ENCODE measurements at places on chromosomes 1 and 21.

GRCh38 chr1:237154157-237154556 is 112.2 kb downstream of the RYR2 start:
- DNase-seq, result no peak

DNA sequence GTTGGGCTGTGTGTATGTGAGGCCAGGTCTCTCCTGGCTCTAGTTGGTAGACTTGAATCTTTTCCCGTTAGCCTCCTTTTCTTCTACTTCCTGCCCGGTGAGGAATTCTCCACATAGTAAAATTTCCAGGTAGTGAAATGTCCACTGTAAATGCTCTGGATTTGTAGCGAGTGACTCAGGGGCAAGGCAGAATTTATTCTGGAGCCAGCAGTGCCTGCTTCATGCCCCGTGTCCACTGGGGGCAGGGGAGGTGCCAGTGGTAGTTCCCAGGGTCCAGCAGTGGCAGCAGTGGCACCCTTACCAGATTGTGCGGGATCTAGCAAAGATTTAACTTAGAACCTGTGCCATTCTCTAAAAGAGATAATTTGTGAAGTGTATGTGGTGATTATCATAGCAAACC is 74.5 kb upstream of the USP24 start:
- no peak for DNase-seq

DNA sequence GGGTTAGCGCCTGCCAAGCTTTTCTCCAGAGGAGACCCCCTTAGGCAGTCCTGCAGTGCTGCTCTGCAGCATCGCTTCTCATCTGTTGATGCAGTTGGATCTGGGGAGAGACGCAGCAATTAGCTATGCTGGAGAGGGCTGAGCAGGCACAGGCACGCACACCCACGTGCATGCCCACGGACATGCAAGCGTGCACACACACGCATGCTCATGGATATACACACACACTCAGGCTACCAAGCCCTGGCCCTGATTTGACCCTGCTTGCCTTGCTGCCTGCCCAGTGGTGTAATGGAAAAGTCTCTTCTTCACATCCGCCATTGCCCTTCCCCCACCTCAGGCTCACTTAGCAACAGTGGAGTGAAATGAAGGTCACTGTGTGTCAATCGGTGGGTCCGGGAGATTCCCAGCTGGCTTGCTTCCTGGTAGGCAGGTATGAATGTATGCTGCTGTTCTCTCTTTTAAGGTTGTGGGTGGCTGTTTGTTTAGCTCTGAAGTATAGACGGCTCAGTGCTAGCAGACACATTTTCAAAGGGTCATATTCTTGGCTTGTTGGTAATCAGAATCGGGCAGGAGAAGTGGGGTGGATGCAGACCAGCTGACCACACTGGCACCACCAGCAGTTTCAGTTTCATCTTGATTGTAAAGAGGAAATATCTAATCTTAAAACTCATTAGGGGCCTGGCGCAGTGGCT is 9.5 kb downstream of the ATP1B1 start:
- DNase-seq, result no peak

DNA sequence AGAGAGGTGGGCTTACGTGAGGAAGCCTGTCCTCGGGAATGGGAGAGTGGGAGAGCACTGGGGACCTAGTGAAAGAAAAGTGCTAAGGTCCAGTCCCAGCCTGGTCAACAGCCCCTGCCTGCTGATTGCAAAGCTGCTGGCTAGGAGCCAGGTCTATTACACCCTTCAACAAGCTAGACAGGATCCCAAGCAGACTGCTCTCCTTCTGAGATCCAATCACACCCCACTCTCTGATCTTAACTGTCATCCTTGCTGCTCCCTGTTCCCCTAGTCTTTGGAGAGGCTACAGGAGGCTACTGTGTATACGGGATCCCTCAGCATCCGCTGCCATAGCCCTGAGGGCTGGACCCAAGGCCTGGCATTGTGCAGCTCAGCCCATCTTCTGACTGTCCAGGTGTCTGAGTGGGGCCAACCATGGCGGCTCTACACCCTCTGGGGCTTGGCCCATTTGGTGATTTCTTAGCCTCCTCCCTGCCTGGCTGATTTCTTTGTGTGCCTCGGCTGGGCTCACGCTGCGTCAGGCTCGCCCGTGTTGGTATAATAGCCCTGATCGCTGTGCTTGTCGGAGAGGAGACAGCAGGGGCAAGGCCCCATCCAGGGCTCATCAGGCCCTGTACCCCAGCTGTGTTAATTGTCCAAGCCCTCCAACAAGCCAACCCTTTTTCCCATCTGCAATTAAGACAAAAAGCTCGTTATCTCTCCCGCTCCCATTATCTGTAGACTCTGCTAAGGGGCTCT is 43.9 kb downstream of the NAV1 start:
- no peak for DNase-seq

DNA sequence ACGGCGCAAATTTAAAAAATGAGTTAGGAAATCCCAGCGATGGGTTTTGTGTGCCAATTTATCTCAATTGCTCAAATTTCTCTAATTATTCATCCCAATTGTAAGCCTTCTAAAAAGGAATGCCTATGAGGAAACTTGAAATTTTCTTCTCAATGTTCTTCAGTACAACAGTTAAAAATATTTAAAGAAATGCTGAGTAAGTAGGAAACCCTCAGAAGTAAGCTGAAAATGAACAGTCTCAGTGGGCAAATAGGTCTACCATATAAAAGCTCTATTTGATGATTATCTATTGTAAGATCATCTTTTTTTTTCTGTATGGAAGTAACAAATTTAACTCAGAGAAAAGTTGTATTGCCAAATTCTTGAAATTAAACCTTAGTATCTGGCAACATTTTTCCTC is 1.7 kb upstream of the USP25 start:
- no peak for DNase-seq

DNA sequence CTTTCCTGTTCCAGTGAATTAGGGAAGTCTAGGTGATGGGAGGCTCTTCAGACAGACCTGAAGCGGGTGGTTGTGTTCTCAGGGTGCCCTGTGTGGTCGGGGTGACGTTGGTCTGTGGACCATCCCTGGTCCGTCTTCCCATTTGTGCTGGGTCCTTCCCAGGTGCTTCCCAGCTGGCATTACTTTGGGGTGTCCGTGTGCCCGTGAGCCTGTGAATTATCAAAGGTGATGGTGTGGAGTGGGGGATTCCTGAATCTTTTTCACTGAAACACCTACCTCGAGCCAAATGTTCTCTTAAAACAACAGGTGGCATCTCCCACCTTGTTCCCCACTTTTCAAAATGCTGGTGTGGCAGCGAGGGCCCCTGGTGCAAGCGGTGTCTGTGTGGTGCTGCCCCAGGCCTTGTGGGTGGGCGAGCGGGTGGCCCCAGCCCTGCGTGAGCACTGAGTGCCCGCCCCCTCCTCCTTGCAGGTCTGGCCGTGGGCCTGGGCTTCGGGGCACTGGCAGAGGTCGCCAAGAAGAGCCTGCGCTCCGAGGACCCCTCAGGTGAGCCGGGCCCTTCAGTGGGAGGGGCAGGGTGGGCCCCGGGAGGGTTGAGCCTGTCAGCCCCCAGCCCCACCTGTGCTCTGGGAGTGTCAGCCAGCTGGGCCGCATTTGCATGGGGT is 37.0 kb downstream of the COQ8A start:
- DNase-seq, result no peak

GRCh38 chr21:29372063-29372802 is 73.5 kb downstream of the BACH1 start:
- no peak for DNase-seq

DNA sequence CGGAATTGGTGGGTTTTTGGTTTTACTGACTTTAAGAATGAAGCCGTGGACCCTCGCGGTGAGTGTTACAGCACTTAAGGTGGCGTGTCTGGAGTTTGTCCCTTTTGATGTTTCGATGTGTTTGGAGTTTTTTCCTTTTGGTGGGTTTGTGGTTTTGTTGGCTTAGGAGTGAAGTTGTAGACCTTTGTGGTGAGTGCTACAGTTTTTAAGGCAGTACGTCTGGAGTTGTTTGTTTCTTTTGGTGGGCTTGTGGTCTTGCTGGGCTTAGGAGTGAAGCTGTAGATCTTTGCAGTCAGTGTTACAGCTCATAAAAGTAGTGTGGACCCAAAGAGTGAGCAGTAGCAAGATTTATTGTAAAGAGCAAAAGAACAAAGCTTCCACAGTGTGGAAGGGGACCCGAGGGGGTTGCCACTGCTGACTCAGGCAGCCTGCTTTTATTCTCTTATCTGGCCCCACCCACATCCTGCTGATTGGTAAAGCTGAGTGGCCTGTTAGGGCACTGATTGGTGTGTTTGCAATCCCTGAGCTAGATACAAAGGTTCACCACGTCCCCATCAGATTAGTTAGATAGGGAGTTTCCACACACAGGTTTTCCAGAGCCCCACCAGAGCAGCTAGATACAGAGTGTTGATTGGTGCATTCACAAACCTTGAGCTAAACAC is 20.9 kb downstream of the HENMT1 start:
- DNase-seq, result no peak

DNA sequence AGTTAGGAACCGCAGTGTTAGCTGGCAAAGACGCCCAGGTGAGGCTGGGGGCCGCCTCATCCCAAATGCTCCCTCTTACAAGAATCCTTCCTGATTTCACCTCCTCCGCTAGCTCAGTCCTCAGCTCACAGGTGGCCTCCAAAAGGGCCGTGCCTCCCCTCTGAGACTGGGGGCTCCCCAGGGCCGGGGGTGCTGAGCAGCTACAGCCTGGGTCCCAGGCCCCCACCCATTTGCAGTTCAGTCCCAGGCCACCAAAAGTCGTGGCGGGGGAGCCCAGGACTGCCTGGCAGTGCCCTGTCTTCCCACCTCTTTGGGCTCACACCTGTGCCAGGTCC is 29.6 kb downstream of the RNU1-1 start:
- DNase-seq, result no peak

DNA sequence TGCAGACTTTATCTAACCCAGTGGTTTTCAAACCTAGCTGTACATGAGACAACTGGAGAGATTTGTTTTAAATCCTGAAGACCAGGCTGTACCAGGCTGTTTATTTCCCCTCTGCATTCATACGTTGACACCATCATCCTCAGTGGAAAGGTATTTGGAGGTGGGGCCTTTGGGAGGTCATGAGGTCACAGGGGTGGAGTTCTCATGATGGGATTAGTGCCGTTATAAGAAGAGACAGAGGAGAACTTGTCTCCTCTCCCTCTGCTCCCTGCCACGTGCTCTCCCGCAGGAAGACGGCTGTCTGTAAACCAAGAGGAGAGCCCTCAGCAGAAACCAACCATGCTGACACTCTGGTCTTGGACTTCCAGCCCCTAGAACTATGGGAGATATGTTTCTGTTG is 165.4 kb downstream of the ADSS2 start:
- no peak for DNase-seq

DNA sequence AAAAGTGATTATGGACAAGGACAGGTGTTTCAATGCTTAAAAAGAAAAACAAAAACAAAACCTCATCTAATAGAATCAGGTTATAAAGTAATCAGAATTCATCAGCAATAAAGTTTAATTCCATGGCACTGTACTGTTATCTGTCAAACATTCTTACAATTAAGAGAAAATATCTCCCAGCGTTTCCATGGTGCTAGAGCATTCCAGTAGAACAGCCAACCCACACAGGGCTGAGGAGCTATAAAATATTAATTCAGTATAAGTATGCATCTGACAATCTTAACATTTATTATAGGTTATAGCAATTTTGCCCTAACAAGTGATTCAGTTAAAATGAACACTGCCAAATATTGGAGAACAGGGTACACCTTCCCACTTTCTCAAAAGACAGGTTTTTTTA is 128.7 kb upstream of the DEPDC1 start:
- no peak for DNase-seq

DNA sequence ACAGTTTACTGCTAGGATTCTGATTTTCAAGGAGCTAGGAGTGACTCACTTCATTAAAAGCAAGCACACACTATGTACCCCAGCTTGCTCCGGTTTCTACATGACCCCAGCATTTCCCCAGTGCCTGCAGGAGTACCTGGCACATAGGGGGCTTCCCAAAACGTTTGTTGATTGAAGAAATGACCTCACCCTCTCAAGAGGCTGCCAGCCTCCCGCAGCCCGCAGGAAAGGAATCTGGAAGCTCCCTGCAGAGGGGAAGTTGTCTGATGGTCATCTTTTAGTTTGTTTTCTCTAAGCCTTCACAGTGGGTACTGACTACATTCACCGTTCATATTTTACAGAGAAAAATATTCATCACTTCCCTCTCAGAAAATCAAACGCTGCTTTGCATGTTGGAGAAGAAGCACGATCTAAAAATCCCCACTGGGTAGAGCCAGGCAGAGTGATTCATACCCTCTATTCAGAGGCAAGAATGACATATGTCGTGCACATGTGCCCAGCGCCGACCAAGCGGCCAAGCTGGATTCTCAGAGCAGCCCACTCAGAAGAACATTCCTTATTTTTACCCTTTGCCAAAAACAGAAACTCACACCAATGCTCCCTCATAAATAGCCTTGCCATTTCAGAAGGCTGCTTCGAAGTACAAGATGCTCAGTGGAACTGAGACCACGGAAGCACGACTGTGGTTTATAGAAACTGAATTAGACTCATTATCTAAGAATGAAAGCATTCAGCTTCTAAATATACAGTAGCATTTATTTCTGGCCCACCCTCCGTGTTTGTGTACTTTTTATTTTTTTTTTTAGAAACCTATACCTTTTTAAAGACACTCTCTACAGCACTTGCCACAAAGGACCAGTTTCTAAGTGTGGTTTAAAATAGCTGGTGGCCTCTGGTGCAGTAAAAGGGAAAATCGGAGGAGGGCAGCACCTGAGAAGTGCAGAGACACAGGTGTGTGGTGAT is 143.2 kb downstream of the MIS18A start:
- DNase-seq, result peak; percentile 63

DNA sequence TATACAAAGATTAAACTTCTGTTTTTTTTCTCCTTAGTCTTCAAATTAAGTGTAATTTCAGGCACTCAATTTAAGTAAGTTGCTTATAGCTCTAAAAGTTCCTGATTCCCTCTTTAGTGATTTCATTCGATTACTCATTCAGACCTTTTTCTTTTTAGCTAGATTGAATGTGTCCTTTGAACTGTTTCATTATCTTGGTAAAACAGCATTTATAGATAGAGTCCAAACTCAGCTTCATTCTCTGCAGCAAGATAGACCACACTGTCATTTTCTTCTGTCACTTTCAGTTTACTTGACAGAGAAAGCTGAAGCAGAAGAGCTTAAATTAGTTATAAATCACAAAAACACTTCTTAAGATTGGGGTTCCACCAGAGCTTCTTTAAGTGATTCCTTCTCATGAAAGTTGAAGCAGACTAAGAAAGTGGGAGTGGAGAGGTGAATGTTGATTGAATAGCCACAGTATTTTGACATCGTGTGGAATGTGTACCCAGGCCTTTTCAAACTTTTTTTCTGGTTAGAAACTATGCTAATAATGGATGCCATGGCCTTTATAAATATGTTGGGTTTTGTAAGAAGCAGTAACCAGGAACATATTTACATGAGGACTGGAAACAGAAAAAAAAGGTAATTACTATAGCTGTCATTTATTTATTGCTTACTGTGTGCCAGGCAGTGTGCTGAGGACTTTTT is 52.2 kb downstream of the ZBTB40 start:
- no peak for DNase-seq

DNA sequence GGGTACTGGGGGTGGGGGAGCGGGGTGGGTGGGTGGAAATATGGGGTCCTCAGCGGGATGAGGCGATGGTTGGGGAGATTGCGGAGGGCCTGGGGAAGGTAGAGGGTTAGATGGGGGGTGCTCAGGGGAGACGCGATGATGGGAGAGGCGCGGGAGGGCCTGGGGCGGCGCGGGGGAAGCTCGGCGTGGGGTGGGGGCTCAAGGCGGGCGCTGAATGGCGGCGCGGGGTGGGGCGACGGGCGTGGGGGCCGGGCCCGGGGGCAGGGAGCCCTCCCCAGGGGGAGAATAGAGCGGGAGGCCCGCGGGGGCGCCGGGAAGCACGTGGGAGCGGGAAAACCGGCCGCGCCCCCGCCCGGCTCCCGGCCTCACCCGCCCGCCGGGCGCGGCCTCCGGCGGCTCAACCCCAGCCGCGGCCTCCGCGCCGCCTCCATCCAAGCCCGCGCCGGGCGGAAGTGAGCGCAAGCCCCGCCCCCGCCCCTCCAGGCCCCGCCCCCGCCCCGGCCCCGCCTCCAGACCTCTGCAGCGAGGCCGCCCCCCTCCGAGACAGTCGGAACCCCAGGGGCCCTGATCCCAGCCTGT is at the start of gene FAAP20:
FAAP20 (minus strand) TSS at position 454 of the 579 bp plus-strand sequence; CDS start at position 431, 23 bp downstream.
- peak; percentile 93 for DNase-seq
